Activated T-cell treated with anti-CD3 and anti-CD28 coated beads, Interleukin-2, amount 50 U/mL, for 4 hours (primary cell): ENCODE measurements at places on chromosomes 16 and 17. TPM values are rescaled to one million over a fixed set of nuclear protein-coding genes. Genes with fewer than 3 reads are reported as not detected.

Gene SYNGR3
- total RNA-seq, result 4.3 TPM

GRCh38 chr17:41278176-41278955 is 2.9 kb downstream of the KRTAP9-7 start:
- no peak for DNase-seq

Gene AGRP
- not detected for total RNA-seq

Gene PLA2G10
- total RNA-seq, result not detected

DNA sequence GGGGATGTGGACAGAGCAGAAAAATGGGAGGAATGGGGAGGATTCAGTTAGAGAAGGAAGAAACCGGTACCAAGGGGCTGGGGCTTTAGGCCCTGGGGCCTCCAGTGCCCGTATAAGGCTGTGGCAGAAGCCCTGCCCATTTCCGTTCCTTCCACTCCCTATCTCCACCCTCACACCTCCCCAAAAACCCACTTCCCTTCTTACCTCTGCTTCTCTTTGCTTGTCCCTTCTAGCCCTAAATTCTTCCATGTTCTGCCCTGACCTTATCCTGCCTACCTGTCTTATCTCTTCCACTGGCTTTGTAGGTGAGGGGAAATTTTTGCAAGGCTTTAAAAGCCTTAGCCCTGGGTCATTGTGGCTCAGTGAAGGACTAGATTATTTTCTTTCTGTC is 4.1 kb downstream of the RNF167 start:
- DNase-seq, result no peak

DNA sequence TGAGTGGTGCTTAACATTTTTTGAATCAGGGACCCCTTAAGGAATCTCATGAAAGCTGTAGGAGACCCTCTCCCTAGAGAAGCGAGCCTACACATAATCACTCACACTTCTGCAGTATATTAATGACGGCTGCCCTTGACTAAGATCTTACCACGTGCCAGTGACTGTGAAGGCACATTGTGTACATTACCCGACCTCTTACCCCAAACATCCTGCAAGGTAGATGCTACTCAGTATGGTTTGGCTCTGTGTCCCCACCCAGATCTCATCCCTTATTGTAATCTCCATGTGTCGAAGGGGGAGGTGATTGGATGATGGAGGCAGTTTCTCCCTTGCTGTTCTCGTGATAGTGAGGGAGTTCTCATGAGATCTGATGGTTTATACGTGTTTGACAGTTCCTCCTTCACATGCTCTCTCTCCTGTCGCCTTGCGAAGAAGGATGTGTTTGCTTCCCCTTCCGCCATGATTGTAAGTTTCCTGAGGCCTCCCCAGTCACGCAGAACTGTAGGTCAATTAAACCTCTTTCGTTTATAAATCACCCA is 54.2 kb downstream of the RTN4RL1 start:
- DNase-seq, result no peak

Gene NPIPA7
- total RNA-seq, result 2.6 TPM

GRCh38 chr16:76235426-76235825 is 41.8 kb upstream of the CNTNAP4 start:
- no peak for DNase-seq

Gene TBC1D3H
- total RNA-seq, result not detected

Gene VASN
- 0.34 TPM for total RNA-seq

DNA sequence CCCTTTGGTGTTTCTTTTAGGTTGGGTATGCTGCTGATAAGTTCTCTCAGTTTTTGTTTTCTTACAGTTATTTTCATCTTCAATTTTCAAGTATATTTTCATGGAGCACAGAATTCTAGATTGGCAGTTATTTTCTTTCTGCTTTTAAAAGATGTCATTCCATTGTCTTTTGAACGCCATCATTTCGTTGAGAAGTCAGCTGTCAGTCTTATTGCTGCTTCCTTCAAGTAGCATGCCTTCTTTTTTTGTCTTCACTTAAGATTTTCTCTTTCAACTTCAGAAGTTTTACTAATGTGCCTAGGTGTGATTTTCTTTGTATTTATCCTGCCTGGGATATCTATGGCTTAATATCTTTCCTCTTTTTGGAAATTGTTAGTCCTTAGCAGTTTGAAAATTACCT is 262.2 kb upstream of the PMFBP1 start:
- DNase-seq, result no peak

GRCh38 chr17:65609286-65609685 is 47.8 kb upstream of the AXIN2 start:
- DNase-seq, result no peak

DNA sequence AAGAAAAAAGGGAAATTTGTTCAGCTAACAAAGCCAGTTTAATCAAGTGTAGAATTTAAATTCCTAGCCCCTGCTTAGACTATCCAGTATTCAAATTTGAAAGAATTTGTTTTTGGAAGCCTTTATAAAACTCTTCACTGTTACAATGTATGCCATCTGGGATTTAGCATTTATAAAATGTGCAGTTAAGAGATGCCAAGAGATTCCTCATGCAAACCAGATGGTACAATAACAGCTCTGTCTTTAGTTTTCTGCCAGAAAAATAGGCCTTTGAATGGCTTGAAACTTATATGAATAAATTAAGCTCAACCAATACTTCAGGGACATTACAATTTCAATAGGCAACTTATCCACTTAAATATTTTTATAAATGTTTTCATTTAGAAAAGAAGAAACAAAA is 6.8 kb upstream of the ANKS4B start:
- no peak for DNase-seq

Gene MVP
- total RNA-seq, result 85.8 TPM

DNA sequence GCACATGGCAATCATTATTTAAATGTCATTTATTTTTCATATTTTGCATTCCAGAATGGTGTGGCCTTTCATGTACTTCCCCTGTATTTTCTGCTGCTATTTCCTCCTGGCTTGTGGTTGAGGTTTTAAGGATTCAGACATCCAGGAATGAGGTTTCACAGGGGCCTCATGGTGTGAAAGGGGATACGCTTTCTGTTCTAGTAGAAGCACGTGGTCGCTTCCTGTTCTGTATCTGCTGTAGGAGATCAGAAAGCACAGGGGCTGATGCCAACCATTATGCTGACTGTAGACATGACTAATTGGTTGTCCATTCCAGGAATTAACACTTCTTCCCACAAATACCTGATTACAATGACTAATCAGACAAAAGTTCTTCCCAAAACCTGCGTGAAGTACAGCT is 405.9 kb downstream of the SHISA9 start:
- DNase-seq, result no peak

GRCh38 chr17:16351831-16352230 is 1.4 kb downstream of the CENPV start:
- no peak for DNase-seq

DNA sequence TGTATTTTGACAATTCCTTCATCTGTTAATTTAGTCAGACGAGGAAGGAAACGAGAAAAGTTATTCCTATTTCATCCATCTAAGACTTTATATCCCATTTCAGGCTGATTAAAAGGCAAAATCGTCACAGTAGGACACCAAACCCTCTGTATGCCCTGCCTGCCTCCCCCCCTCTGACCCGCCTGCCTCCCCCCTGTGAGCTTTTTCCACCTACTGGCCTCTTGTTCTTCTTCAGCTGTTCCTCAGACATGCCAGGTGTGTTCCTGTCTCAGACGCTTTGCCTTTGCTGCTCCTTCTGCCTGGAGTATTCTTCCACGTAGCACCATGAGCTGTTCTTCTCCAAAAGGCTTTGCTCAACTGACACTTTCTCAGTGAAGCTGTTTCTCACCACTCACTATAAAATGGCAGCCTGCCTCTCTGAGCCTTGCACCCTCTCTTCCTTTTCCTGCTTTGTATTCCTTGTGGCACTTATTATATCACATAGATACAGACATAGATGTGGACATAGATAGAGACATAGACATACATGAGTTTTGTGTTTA is 723.4 kb downstream of the MAF start:
- DNase-seq, result no peak

DNA sequence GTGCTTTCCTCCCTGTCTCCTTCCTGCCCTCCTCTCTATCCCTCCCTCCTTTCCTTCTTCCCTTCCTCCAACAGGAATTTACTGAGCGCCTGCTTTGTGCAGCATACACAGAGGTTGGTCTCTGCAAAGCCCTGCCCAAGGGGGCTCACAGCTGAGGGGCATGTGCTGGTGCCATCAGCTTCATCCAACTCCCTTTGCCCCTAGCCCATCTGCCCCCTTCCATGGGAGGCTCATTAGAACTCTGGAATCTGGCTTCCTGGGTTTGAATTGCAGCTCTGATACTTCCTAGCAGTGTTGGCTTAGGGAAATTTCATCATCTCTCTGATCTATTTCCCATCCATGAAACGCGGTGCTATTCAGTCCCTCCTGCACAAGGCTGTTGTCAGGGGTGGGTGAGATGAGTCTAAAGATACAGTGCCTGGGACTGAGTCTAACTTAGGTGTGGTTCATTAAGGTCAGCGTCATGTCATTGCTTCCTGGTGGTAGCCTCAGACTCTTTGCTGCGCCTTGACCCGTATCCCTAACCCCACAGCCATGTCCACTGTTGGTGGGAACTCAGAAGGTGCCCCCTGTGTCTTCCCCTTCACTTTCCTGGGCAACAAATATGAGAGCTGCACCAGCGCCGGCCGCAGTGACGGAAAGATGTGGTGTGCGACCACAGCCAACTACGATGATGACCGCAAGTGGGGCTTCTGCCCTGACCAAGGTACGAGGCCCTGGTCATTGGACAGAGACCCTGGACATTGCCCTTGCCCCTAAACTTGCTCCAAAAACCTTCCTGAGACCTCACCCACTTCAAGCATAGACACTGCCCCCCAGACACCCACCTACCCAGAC is 10.3 kb downstream of the MMP2 start:
- DNase-seq, result no peak

DNA sequence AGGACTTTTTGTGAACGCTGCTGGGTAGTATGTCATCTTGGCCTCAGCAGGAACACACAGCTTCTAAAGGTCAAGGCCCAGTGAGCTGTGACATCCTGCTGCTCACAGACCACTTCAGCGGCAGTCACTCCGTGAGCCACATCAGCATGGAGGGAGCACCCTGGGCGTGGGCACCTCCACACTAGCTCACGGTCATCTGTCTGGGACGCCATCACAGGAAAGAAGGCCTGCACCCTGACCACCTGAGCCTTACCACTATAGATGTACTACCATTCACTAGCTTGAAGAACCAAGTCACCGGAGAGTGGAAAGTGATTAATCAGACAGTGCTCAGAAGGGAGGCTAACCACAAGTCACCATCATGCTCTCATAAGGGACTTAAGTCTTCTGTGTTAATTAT is 3.3 kb downstream of the AXIN1 start:
- DNase-seq, result no peak

DNA sequence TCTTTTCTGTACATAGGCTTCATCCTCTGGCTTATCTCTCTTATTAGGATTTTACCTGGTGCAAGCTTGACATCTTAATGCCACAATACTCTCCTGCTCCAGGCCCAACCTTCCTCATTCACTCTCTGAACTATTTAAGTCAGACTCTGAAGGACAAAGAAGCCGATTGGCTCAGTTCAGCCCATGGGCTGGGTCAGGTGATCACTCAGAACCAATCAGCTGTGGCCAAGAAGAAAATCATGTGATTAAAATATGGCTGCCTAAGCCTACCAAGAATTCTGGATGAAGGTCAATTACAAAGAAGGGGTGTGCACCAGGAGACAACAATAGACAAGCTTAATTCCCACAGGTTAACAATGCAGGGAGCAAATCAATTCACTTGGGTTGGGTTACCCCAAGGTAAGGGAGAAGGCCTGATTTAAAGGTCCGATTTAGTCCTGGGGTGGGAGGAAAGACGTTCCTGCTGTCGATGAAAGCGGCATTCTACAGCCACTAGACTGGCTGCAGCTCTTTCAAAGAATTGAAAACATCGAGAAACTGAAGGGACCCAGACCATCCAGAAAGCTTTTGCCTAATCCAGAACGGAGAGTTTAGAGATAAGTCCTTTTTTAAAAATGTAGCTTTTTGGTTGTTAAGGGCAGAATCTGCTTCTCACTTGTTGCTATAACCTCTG is 42.9 kb upstream of the NFAT5 start:
- no peak for DNase-seq

DNA sequence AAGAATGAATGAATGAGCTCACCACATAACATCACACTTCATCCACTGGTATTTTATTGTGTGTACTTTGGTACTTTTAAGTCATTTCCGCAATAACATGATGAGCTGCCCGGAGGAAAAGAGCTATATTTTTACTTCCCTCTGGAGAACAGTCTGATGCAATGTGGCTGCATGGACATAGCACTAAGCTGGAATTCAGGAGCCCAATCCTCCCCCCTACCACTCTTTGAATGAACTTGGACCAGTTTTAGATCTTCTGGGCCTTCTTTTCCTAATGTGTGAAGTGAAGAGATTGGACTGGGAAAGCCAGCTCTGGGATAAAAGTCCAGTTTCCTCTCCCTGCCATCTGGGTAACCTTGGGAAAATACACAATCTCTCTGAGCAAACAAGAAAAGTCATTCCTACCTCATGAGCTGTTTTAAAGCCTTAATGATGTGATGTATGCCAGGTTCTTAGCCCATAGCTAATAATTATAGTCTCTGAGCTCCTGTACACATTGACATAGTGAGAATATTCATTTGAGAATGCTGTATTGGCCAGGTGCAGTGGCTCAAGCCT is 79.3 kb downstream of the ABCC12 start:
- DNase-seq, result no peak

- no peak for DNase-seq
Measured at GRCh38 chr17:58278661-58279015, 2.1 kb downstream of the MPO start.

Gene QRICH2
- 1.1 TPM for total RNA-seq

DNA sequence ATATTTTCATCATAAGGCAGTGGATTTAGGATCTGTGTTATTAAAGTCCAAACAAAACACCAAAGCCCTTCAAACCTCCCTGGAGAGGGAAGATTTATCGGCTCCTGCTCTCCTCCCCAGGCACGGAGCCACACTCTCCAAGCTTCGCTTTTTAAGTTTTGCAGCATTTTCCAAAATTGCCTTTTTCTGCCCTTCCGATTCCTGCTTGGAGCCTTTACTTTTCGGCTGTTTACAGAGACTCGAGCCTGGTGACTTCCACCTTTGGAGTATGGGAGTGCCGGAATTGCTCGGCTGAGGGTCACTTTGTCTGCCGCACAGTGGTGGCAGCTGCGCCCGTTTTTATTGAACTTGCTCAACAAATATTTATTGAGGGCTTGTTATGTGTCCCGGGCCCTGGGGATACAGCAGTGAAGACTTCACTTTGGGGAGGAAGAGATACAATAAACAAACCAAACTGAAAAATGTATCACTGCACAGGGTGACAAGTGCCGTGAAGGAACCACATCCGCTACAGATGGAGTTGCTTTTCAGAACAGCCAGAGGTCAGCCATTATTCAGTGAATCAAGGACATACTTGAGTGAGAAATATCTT is 185.5 kb downstream of the NTN1 start:
- no peak for DNase-seq

Gene LYRM9
- 0.91 TPM for total RNA-seq

Gene FBXO31
- 53.0 TPM for total RNA-seq

DNA sequence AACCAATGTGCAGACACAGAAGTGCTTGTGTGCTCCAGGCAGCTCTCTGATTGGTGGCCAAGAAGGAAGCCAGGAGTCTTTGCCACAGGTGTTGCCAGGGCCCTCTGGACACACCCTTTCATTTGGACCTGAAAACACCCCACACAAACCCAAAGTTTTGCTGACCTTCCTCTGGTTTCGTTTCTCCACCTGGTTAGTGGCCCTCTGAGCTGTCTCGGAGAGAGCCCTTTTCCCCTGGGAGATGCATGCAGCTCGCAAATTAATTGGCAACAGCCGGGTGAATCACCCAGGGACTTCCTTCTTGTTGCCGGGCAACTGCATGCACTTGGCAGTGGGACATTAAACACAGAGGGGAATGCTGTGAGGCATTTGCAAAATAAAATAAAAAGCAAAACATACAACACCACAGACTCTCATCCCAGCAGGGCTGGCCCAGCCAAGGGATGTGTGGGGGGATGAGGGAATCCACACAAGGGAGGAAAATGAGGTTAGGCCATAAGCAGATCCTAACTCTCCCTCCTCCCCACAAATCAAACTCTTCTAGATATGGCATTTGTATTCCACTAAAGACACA is 286.6 kb downstream of the SOX9 start:
- no peak for DNase-seq

Gene PRR29
- total RNA-seq, result not detected
